ENCODE measurements at places on chromosomes 4 and X.
A peak's percentile ranks its signal among the peaks of the same experiment; 100 is the strongest.

DNA sequence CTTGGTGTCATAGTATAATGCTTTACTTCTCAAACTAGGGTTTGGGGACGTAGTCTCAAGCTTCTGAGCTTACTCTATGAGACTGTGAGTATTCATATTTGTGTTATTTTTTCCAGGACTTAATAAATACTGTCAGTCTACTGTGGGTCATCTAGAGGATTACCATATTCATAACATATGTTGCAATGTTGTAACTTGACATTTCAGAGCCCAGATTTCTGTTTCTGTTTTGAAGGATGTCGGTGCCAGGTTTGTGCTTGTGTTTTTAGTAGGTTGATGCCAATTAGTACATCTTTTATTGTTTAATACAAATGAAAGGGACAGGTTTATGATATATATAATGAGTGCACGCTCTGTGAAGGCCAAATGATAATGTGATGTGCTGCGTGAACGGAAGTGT is 69.6 kb downstream of the SPANXN4 start:
- no peak for DNase-seq

- peak; percentile 58 for DNase-seq
These were observed 82.0 kb upstream of the CLDN34 start for GRCh38 chrX:9885150-9885549.

GRCh38 chr4:83207497-83208101 is 77.0 kb downstream of the COQ2 start:
- no peak for DNase-seq

- DNase-seq: peak; percentile 53
These were observed 657 bp upstream of the ANKRD50 start for GRCh38 chr4:124713185-124713592.

GRCh38 chr4:72312032-72312650 is 256.9 kb downstream of the ADAMTS3 start:
- DNase-seq: no peak

DNA sequence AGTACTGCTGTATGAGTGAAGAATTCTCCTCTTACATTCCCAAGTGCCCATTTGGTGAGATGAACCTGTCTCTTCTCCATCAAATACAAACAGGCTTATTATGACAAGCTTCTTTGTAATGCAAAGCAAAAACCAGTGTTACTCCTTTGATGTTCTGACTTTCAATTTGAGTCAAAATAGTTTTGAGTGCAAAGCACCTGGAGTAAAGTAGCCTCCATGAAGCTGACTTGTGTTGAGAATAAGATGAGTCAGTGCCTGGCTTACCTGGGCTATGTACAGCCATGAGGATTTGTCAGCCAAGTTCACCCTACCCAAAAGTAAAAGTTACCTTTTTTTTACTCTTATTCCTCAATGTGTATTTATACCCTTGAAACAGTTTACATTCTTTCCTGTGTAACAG is 132.5 kb upstream of the FMR1 start:
- DNase-seq: no peak

DNA sequence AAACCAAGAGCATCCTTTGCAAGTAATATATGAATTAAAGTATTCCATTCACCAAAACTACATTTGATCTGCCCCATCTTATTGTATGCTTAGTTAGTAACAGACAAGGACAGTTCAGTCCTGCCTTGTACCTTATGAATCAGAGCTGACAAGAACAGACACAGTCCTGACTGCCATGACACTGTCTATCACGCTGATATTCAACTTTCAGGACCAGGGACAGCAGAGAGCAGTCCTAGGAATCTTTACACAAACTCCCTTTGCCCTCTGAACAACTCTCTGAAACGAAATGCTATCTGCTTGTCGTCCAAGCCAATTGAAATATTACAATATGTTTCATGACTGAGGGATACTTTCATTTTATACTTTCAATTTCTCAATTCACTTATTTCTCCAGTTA is 268.6 kb upstream of the VCX start:
- DNase-seq: no peak

DNA sequence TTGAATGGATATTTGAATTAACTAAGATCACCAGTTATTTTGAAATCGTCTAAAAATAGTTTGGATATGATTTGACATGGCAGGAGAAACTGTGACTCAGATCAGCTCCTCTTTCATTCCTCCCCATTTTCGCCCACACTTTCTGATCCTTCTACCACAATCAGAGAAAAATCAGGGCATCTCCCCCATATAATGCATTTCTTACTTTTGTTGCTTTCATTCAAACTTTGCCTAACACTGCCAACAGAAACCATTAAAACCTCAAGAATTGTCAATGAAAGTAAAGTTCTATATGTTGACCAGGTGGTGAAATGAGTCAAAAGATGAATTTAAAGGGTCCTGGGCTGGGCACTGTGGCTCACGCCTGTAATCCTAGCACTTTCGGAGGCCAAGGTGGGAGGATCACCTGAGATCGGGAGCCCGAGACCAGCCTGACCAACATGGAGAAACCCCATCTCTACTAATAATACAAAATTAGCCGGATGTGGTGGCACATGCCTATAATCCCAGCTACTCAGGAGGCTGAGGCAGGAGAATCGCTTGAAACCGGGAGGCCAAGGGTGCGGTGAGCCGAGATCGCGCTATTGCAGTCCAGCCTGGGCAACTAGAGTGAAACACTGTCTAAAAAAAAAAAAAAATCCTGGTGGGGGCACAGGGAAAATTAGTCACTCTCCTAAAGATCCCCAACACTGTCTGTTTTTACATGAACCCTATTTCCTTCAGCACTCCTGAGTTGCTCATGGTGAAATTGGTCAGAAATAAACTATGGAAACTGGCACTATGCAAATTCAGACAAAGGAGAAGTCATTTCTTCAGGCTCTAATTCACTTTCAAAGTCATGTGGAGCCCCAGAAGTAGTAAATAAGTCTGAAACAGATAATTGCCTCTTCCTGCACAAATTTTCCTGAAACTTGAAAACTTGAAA is 122.8 kb upstream of the NOCT start:
- DNase-seq: peak; percentile 37

- DNase-seq: no peak
These were observed 44.1 kb upstream of the SGMS2 start for GRCh38 chr4:107780665-107781064.

GRCh38 chr4:2220016-2220630 is 21.8 kb downstream of the HAUS3 start:
- peak; percentile 49 for DNase-seq

- DNase-seq: peak; percentile 88
These were observed 20.2 kb upstream of the RASGEF1B start for GRCh38 chr4:81491943-81492342.

- DNase-seq: no peak
These were observed 785.3 kb downstream of the ADGRL3 start for GRCh38 chr4:61985426-61985825.

GRCh38 chrX:26783512-26784225 is 567.7 kb downstream of the MAGEB5 start:
- peak; percentile 25 for DNase-seq

DNA sequence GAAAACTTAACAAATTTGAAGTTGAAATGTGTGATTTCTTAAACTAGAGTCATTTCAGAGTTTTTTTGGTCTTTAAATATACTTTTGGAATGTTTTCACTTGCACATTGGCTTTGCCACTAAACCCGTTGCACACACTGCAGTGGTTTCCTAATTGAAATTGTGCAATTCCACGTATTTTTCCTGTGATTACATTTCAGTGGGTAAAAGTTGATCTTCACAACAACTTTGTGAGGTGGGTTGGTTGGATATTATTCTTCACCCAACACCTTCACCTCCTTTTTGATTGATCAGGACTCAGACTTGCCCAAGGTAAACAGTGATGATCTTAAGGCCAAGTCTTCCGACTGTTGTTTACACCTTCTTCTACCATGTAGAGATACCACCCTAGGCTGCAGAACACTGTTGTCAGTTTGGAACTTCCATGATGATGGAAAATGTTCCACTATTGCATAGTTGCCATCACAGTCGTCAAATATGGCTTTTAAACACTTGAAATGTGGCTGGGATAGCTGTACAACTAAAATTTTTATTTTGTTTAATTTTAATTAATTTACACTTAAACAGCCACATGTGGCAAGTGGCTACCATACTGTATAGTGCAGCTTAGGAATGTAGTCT is 13.7 kb downstream of the SEPTIN11 start:
- no peak for DNase-seq

DNA sequence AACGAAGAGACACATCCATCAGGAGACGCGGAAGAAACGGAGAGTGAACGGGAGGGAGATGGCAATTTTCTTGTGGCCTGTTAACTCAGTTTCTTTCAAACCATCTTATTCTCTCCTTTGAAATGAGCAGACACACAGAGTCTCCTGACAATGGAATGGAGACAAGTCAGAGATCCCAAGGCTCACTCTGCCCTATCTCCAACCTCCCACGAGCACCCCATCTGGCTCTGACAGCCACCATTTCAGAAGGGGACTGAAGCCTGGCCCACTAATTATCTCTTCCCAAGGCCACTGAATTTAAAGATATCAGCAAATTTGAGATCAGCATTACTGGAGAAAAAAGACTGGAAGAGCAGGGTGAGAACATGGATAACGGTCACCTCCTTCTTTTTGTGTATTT is 215.6 kb downstream of the DHX15 start:
- DNase-seq: no peak

GRCh38 chr4:38055566-38055965 is 95.4 kb downstream of the PTTG2 start:
- peak; percentile 14 for DNase-seq

GRCh38 chr4:47686294-47686872 is 151.5 kb downstream of the CORIN start:
- DNase-seq: peak; percentile 71

- no peak for DNase-seq
These were observed 18.8 kb upstream of the ZNF81 start for GRCh38 chrX:47817897-47818296.

DNA sequence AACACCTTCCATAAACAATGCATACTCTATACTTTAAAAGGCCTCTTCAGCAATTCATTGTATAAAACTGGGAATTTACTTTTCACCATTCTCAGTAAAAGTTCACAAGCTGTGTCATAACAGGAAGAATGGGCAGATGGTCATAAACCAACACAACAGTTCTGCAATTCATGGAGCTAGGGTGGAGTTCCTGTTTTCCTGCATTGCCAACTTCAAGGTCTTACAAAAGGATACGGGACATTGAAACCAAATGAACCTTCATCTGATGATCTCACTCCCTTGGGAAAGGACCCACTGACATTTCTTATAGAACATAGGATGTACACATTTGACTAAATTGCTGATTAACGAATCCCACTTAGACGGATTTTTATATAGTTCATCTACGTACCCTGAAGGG is 4.1 kb downstream of the KDR start:
- DNase-seq: peak; percentile 46

GRCh38 chr4:148061141-148061481 is 329.2 kb downstream of the ARHGAP10 start:
- DNase-seq: no peak

- no peak for DNase-seq
These were observed 48.8 kb downstream of the UGT2B10 start for GRCh38 chr4:68864438-68865187.

GRCh38 chr4:2424581-2424980 is 5.8 kb downstream of the CFAP99 start:
- no peak for DNase-seq

DNA sequence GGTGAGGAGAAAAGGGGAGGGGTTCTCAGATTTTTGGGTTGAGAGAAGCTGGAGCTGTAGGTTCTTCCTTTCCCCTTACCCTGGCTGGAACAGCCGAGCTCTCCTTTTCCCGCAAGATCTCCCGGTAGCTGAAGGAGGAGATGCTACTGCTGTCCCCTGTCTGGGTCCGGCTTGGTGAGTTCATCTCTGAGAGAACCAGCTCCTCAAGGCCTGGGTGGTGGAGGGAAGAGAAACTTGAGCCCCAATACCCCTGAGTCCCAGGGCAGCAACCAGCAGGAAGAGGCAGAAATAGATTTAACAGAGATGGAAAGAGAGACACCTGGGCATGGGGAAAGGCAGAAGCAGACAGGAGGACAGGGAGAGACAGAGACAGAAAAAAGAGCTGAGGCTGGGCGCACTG is 6.6 kb upstream of the KCND1 start:
- DNase-seq: no peak

DNA sequence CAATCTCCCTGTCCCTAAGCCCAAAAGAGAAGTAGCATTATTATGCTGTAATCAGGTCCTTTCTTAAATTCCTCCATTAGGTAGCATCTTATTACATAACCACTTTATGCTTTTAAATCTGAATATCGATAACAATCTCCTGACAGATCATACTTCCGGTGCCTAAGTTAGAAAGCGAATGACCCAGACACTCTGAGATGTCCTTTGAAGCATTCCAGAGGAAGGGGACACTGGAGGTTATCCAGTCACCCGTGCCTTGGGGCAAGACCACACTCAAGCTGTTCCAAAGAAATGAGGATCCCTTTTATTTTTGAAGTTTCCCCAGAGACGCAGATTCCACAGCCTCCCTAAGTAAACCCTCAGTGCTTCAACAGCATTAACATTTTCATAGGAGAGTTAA is 125.7 kb downstream of the PALLD start:
- DNase-seq: no peak

- no peak for DNase-seq
These were observed 3.4 kb upstream of the MRPL1 start for GRCh38 chr4:77859256-77859655.

DNA sequence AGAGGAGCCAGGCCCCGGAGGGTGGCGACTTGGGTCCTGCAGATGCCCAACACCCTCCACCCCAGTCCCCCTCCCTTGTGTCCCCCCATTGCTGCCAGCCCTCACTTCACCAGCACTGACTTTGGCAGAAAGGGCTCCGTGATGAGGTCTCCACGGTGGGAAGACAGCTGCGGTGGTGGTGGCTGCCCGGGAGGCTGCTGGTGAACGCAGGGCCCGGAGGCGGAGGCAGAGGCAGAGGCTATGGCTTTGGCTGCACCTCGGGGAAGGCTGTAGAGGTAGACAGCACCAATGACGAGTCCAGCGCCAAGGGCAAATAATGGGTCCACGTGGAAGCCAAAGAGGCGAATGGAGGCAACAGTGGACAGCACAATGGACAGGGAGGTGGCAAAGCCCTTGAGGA is 6.8 kb downstream of the SLC35A2 start:
- DNase-seq: no peak

GRCh38 chr4:51932261-51932660 is 87.9 kb downstream of the LRRC66 start:
- peak; percentile 11 for DNase-seq

DNA sequence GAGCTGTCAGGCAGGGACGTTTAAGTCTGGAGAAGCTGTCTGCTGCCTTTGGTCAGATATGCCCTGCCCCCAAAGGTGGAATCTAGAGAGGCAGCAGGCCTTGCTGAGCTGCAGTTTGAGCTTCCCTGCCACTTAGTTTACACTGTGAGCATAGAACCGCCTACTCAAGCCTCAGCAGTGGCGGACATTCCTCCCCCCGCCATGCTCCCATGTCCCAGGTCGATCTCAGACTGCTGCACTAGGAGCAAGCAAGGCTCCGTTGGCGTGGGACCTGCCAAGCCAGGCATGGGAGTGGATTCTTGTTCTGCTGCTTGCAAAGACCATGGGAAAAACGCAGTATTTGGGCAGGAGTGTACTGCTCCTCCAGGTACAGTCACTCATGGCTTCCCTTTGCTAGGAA is 24.3 kb downstream of the PLK4 start:
- DNase-seq: no peak
